ENCODE measurements at places on chromosomes 6 and 20.

GRCh38 chr6:7234547-7234946 is 78.5 kb downstream of the SSR1 start:
- no peak for DNase-seq

DNA sequence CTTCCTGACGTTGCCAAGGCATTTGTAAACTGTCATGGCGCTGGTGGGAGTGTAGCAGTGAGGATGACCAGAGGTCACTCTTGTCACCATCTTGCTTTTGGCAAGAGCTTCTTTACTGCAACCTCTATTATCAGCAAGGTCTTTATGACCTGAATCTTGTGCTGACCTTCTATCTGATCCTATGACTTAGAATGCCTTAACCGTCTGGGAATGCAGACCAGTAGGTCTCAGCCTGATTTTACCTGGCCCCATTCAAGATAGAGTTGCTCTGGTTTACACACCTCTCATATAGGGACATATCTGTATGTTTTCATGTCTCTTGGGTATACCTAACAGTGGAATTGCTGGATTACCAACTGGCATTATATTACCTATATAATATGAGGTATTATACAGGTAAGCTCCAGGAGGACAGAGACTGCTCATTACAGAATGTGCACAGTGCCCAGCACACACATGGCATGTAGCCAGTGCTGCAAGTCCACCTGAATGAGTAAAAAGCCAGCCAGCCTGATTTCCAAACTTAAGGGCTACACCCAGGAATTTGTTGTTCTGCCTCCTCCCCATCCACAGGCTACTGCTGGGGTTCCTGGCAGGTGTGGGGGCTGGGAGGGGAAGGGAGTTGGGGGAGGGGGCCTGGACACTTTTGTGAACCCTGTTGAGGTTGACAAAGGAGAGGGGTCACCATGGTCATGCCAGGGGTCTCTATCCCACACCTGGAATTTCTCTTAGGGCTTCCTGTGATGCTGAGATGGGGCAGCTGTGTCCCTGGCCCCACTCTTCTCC is 35.2 kb upstream of the BLCAP start:
- no peak for DNase-seq

- peak; percentile 49 for DNase-seq
Observed at GRCh38 chr20:10521068-10521831, 86.1 kb downstream of the SLX4IP start.

GRCh38 chr6:35220711-35221110 is 7.0 kb downstream of the SCUBE3 start:
- DNase-seq = no peak

- DNase-seq = no peak
Observed at GRCh38 chr20:36182604-36183154, 28.1 kb downstream of the EPB41L1 start.

DNA sequence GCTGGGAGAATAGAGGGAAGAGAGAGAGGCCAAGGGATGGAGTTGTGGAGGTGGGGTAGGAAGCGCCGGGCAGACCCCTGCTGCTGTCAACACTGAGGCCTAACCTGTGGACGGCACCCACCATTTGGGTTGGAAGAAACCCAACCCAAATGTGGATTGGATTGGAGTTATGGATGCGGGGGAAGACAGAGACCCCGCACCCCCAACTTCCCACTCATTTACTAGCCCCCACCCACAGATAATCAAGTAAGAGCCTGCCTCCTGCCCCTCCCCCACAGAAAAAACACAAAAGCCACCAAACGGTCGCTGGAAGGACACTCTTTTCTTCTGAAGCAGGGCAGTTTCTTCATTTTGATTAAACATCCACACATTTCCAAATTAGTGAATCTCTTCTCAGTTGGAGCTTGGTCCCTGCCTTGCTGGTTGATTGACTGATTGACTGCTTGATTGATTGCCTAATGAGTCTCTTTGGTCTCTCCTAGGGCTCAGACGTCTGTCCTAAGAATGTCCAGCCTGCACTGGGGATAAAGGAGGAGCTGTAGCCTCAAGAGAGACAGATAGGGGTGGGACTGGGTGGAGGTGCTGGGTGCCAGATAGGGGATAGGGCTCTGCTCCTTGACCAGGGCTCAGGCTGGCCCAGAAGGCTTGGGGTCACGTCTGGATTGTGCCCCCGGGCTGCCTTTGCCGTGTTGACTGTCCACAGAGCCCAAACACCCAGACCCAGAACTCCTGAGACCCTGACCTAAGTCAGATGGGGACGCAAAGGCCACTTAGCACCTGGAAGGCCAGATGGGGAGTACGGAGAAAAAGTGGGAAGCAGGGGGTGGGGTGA is 74.9 kb upstream of the FOXP4 start:
- DNase-seq = no peak

DNA sequence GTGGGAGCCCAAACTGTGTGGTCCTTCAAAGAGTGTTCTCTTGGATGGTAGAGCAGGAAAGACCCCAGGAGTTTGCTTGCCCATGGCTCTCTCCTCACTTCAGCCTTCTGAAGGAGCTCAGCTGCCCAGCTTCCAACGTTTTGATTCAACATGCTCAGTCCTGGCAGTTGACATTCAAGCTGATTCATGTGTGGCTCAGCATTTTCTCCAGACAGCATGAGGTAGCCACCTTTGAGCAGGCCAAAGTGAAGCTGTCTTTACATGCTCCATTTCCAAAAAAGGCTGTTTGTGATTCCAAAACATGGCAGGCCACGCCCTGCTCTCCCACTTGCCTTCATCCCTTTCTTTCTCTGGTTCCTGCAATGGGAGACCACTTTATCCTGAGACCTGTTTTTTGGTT is 280.2 kb downstream of the TBC1D7 start:
- DNase-seq = no peak

DNA sequence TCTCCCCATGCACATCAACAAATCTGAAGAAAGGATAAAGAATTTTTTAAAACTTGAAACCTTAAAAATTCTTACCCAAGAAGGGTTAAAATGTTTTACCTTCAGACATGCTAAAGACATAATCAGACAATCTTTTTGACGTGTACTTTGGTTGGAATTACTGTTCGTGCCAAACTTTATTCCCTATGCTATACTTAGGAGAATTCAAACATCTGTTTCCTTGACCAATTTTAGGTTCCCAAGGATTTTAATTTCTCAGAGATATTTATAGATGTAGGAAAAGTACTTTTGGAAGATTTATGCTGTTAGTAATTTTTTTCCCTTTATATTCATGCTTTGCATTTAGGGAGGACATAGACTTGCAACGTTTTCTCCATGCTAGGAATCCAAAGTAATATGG is 108.4 kb downstream of the AFG1L start:
- no peak for DNase-seq

DNA sequence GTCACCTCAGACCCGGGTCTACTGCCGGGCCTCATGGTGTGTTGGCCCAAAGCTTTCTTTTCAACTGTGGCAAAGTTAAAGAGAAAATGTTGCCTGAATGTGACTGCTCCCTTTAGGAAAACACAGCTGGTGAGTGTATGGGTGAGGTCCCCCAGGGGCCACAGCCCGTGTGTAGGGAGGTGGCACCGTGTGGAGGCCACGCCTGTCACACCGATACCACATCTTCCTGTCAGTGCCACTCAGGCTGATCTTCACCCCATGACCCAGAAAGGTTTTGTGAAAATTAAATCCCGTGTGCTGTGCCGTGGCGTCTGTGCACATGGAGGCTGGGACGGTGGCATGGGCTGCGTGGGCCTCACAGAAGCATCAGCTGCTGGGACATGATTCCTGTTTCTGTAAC is 10.7 kb upstream of the ADRM1 start:
- DNase-seq = no peak

DNA sequence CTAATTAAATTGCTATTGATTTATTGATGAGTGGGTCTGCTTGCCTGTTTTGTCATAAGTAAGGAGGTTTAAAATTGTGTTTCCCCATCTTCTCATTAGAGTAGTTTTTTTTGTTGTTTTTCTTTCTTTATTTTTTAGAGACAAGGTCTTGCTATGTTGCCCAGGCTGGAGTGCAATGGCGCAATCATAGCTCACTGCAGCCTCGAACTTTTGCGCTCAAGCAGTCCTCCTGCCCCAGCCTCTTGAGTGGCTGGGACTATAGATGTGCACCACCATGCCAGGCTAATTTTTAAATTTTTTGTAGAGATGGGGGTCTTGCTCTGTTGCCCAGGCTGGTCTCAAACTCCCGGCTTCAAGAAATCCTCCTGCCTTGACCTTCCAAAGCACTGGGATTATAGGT is 31.0 kb downstream of the ANKS1A start:
- no peak for DNase-seq

GRCh38 chr6:99867026-99867425 is 127.0 kb downstream of the MCHR2 start:
- DNase-seq = no peak

DNA sequence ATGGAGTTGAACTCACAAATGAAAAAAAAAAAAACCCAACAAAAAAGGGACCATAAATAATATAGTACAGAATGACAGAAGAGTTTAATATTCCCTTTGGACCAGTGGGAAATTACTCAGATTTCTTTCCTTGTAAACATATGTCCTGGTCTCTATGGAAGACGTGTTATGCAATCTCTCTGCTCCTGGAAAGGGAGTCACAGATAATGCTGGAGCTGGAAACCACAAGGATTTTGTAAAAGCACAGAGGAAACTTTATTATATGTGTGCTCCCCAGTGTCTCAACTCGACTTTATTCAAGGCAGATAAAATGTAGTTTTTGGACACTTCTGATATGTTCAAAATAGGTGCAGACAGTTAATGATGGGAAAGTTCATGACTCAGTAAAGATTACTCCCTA is 88.1 kb upstream of the ZFP64 start:
- DNase-seq = no peak

- no peak for DNase-seq
Observed at GRCh38 chr6:108408861-108409260, 114.0 kb downstream of the AFG1L start.

DNA sequence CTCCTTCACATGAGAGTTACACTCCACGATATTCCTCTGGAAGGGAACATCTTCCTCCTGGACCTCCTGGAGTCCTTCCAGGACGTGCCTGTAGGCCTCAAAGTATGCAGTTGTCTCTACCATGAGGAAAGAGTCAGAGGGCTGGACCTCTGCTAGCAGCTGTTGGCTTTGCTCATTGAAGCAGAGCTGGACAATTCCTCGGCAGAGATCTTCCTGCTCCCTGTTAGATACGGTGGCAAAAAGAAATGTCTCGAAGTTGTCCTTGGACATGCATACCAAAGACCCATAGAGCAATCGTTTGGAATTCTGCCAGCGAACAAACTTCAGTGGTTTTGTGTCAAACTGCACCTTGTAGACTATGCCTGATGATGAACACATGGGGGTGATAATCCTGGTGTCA is 7.7 kb downstream of the ZNFX1 start:
- DNase-seq = peak; percentile 68

DNA sequence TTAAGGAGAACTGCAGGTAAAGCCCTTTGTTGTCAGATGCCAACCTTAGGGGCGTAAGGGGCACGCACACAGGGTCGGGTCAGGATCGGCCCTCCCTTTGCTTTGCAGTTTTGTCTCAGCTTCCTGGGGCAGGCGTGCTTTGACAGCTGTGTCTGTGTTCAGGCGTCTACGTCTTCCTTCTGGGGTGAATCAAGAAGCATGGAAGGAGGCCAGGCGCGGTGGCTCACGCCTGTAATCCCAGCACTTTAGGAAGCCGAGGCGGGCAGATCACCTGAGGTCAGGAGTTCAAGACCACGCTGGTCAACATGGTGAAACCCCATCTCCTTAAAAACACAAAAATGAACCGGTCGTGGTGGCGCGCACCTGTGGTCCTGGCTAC is 1.3 kb downstream of the ZGPAT start:
- DNase-seq = no peak
